ENCODE measurements at places on chromosomes 6 and 20.

- DNase-seq: no peak
These were observed 838.2 kb downstream of the MAFB start for GRCh38 chr20:39850821-39851330.

DNA sequence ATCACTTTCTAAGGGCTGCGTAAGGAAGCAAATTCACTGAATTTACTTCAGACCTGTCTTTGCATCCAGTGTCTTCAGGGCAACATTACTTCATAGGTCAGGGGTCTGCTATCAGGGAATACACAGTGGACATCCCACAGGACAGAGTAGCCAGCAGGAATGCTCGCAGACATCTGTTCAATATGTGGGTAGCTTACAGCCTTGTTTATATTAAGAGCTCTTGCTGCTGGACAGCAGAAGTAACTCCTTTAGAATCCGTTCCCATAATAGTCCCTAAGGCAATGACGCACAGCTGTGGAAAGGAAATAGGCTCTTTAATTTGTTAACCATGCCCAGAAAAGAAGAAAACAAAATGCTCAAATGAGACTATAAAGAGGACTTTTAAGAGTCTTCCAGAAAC, 198.7 kb downstream of the MOXD1 start:
- no peak for DNase-seq

- DNase-seq: no peak
These were observed 16.9 kb downstream of the RBM38 start for GRCh38 chr20:57408131-57408530.

- no peak for DNase-seq
These were observed 25.2 kb downstream of the MED23 start for GRCh38 chr6:131602781-131603312.

DNA sequence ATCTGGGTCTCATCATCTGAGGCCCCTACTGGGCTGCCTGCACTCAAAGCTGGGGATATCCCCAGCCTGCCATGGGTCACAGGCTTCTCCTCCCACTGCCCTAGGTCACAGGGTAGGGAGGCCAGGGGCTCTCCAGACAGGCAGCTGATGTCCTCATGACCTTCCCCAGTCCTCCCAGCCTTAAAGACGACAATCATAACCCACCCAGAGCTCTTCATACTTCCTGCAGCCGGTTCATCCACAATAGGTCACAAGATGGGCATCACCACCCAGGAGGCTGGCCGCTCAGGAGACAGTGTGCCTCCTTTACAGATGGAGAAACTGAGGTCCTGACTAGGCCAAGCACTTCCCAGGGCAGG, 15.2 kb downstream of the TFEB start:
- DNase-seq: no peak

DNA sequence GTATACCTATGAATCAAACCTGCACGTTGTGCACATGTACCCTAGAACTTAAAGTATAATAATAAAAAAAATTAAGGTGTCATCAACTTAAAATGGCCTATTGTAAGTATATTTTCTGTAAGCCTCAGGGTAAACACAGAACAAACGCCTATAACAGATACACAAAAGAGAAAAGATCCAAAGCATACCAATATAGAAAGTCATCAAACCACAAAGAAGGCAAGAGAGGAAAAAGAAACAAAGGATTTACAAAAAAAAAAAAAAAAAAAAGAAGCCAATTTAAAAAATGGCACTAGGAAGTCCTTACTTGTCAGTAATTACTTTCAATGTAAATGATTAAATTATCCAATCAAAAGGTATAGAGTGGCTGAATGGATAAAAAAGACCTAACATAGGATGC, 24.6 kb upstream of the ASF1A start:
- DNase-seq: no peak

- DNase-seq: no peak
These were observed 25.0 kb upstream of the RNF144B start for GRCh38 chr6:18362058-18362561.

- no peak for DNase-seq
These were observed 393.0 kb downstream of the CDKAL1 start for GRCh38 chr6:20927130-20927860.

DNA sequence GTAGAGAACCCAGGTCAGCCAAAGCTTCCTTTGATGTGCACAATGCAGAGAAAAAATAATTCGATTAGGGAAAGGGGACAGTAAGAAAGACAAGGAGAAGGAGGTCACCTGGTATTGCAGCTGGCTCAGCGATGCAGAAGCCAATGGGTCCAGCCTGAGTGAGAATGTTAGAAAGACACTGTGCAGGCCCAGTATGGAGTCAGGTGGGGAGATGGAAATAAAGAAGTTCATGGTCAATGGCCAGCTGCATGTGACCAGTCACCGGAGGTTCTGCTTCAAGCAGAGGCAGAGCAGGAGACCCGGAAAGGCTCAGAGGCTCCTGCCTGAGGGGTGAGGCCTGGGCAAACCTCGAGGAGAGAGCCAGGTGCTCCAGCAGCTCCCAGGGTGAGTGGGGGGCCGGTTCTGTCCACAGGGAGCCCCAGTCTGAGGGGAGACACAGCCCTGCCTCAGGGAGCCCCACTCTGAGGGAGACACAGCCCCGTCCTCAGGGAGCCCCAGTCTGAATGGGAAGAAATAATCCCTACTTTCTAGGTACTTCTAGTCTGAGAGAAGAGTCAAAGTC, 51.3 kb downstream of the LRFN2 start:
- no peak for DNase-seq

GRCh38 chr20:10094566-10095173, 59.9 kb downstream of the ANKEF1 start:
- no peak for DNase-seq

DNA sequence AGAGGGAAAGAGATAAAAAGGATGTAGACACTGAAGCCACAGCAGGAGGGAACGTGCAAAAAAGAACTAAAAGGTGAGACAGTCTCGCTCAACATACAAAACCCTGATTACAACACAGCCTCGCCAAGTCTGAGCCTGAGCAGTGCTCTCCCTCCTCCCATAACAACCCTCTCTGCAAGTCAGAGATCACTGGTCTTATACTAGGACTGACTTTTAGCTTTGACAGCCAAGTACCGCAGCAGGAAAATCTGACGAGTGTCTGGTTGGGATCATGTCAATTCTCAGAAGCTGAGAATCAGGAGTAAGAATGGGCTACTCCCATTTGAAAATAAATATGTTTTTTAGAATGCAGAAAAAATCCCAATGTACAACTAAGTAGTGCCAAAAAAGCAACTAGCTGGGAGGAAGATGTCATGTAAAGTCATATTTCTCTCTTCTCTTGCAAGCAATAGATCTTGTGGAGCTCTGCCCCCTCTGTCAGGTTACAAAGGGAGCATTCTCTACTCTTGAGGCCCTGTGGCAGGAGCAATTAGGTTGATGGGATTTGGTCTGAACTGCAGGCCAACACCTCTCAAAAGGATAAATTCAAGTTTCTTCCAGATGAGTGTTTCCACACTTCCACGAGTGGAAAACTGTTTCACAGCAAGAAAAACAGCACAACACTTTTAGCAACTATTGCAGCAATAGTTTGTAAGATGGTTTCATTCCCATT, 118.9 kb upstream of the COL21A1 start:
- no peak for DNase-seq

GRCh38 chr6:21953831-21954801, 342.7 kb downstream of the PRL start:
- no peak for DNase-seq

GRCh38 chr6:157982563-157983405, 1.1 kb downstream of the SYNJ2 start:
- no peak for DNase-seq

- no peak for DNase-seq
These were observed 63.6 kb upstream of the KIF25 start for GRCh38 chr6:167933847-167934246.

DNA sequence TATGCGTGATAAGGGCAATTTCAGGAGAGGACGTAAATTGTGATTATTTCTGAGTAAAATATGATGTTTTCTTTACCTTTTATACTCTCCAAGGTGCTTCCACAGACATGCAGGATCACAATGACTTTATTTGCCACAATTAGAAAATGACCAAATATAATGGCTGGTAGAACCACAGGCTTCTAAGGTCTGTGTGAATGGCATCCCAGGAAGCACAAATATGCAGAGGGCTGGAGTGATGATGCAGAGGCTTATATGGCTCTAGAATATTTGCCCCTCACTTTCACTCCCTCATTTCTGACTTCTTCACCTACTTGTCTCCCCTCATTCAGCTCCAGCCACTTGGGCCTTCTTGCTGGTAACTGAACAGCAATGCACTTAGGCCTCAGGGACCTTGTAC, 502.1 kb upstream of the MAP3K7 start:
- DNase-seq: no peak

- DNase-seq: no peak
These were observed 17.0 kb downstream of the RNASET2 start for GRCh38 chr6:166939345-166939744.

- no peak for DNase-seq
These were observed 244.4 kb upstream of the TCF21 start for GRCh38 chr6:133644548-133644891.

GRCh38 chr6:169577974-169578373, 123.9 kb downstream of the WDR27 start:
- DNase-seq: no peak

DNA sequence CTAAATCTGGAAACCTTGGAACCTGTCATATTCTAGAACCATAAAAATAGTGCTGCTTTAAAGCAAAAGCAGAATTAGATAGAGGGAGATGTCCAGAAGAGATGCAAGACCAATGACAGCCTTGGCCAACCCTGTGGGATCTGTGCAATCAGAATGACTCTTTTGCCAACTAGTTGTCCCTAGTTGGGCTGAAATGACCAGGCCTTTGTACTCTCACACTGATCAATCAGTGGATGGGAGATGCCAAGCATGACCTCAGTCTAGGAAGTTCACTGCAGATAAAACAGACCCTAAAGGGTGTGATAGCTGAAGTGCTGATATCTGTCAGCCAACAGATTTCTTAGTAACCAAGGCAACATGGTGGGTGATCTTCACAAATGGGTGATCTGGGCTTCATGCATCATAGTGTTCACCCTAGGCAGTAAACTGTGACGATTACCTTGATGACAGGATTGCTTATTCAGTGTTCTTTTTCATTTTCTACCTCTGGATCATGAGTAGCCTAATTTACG, 52.1 kb downstream of the BCKDHB start:
- no peak for DNase-seq

DNA sequence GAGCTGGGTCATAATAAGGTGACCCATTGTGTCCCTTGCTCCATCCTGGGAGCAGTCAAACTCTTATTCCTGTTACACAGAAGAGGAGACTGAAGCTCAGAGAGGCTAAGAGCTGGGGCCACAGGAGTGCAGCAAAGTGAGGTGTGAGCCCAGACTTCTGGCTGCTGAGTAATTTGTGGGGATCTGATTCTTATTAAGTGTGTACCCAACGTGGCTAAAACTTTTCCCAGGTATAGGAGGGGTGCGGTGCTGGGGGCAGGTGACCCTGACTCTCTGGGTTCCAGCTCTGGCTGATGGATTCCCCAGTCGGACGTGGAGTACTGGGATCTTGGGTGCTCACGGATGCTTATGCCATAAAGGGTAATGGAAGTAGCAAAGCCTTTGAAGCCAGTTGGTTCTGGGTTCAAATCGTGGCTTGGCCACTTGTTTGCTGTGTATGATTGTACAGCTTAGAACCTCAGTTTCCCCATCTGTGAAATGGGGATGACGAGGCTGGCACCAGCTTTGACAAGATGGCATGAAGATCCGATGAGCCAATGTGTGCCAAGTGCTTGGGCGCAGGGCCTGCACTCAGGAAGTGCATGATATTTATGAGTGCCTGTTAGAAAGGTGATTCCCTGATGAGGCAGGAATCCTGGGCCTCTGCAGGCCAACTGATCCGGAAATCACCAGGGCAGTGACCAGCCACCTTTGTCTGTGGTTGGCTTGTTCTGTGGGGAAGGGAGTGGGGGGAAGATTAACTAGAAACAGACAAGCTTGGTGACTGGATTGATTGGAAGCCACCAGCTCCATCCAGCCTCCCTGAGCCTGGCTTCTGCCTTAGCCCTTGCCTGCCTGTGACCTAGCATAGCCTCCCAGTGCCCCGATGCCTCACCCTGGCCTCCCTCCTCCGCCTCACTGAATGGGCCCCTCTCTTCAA, 6.0 kb downstream of the SRC start:
- DNase-seq: no peak

GRCh38 chr6:34445313-34445860, 19.5 kb upstream of the RPS10 start:
- no peak for DNase-seq

- no peak for DNase-seq
These were observed 24.7 kb downstream of the PACSIN1 start for GRCh38 chr6:34490390-34491090.

DNA sequence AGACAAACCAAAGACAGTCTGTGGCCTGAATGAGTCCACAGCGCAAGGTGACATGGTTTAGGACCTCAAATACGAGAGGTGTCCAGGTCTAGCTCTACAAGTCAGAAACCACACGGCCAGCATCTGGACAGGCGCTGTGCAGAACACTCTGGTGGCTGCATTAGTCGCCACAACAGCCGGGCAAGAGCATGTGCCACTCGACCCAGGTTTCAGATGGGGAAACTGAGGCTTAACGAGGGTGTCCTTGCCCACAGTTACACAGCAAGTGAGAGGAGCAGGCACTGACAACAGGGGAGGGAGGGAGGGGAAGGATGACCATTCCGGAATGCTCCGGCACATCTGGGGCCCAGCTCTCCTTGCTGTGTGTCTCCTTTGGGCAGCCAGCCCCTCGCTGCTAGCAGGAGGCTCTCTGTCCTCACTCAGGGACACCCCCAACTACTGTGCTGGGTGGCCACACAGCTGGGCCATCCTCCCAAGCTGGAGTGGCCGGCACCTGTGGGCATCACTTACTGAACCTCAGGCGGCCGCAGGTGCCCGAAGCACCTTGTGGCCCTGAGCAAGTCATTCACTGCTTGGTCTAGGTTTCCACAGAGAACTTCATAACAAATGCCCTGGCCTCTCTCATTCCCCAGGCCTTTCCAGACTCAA, 6.6 kb downstream of the DLL1 start:
- no peak for DNase-seq

GRCh38 chr6:149057464-149057840, 260.1 kb upstream of the TAB2 start:
- no peak for DNase-seq

DNA sequence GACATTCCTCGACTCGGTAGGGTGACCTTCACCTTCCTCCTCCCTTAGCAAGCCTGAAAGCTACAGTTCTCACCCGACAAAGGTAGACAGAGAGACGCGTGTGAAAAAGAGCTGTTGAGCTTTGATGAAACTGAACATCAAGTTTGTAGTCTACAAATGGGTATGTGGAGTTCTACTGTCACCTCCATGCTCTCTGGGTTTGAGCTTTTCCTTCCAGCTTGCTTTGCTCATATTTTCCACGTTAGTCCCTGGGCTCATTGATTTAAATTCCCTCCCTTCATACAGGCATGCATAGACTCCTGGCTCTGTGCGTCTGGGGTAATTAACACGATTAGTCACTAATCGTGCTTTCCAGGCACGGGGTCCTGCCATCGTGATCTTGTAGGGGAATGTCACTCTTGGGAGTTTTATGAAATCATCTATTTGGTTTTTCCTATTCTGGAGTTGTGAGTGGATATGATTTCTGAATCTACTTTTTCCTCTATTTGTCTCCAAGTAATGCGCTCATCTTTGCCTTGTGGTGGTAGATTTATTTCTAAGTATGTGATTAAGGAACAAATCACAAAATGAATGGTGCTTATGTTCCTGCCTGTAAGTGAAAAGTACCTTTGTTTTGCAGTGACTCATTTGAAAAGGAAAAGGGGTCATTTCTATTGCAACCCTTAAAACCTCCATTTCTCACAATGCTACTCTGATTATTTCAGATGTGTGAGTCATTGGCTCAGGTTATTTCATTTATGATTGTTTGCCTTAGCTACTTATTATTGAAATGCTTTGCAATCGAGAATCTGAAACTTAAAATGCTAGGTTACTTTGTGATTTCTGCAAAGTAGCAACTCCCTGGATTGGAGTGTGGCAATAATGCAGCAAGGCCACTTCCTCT, 154.6 kb downstream of the ZDHHC14 start:
- no peak for DNase-seq
